D721Med (cell line): ENCODE measurements at places on chromosomes 1 and 21.
A peak's percentile ranks its signal among the peaks of the same experiment; 100 is the strongest.

GRCh38 chr1:235923466-235924021 lies 56.8 kb upstream of the LYST start:
- no peak for DNase-seq

DNA sequence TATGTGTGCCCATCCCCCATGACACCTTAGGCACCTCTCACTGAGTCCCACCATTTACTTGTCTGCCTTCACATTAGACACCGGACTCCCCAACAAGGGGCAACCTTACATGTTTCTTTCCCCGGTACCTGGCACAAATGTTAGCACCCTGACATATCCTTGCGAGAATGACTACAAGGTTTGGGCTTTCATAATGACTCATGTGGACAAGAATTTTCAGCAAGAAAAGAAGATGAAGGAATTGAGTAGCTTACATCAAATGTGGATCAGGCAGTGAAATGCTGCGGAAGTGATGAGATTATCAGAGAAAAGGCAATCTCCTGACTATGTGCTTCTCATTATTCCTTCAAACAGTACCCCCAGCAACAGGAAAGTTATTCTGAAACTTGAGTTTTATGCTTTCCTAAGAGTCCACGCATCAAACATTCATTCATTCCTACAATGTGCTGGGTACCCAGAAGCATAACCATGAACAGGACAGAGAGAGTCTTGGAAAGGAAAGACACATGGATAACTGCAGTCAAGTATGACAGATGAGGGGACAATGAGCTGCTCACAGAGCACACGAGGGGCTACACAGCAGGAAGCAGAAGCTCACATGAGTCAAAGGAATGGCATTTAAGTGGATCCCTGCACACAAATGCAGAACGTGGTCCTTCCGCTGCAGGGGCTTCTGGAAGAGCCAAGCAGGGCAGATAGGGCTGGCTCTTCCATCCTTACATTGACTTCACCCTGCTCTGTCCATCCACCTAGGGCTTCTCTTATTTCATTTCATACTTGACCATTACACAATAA lies 112.1 kb downstream of the PCNX2 start:
- DNase-seq, result no peak

GRCh38 chr21:36429947-36430546 lies 44.9 kb downstream of the CHAF1B start:
- no peak for DNase-seq

DNA sequence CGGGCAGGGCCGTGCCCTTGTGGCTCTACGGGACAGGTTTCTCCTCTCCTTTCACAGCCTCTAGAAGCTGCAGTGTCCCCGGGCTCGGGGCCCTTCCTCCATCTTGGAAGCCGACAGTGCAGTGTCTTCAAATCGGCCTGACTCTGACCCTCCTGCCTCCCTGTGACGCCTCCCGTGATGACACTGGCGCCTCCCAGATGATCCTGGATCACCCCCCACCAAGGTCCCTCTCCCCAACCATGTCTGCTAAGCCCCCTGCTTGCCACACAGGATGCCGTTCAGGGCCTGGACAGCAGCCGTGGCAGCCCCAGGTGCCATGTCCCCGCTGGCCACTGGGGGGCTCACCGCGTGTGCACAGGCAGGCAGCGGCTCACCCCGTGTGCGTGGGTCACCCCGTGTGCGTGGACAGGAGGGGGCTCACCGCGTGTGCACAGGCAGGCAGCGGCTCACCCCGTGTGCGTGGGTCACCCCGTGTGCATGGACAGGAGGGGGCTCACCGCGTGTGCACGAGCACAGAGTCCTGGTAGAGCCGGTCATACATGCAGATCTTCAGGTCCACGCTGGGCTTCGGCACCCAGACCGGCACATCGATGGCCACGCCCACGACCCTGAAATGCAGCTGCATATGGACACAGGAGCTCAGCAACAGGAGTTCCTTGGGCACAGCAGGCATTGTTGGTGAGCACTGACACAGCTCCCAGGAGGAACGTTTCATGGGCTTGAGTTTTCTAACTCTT lies 24.9 kb upstream of the TMEM52 start:
- peak; percentile 39 for DNase-seq

- DNase-seq, result no peak
Measured at GRCh38 chr1:18901147-18901951, 1.0 kb downstream of the ALDH4A1 start.

GRCh38 chr1:111197598-111198284 lies 2.7 kb downstream of the DENND2D start:
- no peak for DNase-seq

GRCh38 chr1:67535474-67535873 lies 105.3 kb upstream of the SERBP1 start:
- no peak for DNase-seq

GRCh38 chr1:153945795-153946621 lies 510 bp downstream of the DENND4B start:
- DNase-seq, result peak; percentile 63

- no peak for DNase-seq
Measured at GRCh38 chr1:151372058-151372934, at the start of gene SELENBP1. SELENBP1 (minus strand) TSS chr1:151372705; CDS start chr1:151372641, 64 bp downstream.

GRCh38 chr1:44072204-44072603 lies 40.9 kb upstream of the SLC6A9 start:
- DNase-seq, result no peak

GRCh38 chr1:54459726-54460191 lies 53.6 kb upstream of the SSBP3 start:
- DNase-seq, result no peak

DNA sequence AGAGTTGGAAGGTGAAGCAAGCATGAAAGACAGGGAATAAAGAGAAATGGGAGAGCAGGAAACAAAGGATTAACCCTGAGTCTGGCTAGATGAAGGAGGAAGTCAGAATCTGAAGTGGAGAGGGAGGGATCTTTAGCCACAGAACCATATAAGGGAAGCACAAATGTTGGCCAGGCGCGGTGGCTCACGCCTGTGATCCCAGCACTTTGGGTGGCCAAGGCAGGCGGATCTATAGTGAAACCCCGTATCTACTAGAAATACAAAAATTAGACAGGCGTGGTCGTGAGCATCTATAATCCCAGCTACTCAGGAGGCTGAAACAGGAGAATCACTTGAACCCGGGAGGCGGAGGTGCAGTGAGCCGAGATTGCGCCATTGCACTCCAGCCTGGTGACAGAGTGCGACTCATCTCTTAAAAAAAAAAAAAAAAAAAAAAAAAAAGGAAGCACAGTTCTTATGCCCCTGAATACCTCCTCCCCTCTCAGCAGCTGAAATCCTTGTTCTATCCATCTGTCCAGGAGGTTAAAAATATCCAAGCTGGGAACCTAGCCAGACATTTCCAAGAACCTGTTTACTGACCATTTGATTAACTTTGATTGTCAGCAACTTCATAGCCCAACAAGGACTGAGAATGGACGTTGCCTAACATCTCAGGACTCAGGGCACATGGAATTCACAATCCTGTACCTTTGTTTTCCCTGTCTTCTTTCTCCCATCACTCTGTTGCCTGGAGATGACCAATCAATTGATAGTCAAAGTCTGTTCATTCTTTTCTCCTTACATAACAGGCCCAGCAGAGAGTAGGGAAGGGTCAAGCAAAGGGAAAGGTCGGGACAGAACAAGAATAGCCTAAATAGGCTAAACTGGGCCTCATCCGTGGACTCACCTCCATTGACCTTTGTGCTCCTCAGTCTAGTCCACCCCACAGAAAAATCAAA lies 10.6 kb downstream of the TXNIP start:
- DNase-seq, result no peak

DNA sequence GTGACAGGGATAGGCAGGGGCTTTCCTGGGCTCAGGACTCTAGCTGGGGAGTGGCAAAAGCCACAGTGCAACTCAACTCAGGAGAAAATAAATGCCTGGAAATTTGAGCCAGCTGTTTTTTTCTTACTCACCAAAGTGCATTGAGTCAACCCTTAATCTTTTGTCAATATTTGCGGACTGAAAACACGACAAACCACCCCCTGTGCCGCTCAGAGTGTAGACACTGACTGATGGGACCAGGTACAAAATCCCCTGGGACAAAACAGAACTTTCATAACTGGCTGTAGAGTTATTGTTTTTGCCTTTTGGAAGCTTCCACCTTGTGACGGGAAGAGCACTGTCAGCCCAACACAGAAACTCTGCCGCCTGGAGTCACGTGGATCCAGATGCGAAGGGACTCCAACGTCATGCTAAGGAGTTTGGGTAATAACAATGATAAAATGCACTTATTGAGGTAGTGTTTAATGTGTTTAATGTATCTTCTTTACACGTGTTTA lies 164.6 kb downstream of the PLPP3 start:
- no peak for DNase-seq

DNA sequence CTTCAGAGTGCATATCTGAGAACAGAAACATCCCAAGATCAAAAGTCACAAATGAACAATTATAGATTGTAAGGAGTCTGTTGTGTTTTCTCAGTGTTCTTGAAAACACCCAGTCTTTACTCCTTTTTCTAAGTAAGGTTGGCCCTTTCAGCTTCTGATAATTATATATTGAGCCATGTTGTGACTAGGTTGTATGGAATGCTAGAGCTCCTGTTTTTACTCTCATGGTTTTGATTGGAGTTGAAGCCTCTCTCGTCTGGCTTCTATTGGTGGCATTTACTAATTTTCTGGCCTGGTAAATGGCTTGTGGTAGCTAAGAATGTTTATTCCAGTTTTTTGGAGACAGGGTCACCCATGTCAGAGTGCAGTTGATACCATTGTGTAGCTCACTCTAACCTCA lies 84.7 kb downstream of the NDUFS5 start:
- no peak for DNase-seq

DNA sequence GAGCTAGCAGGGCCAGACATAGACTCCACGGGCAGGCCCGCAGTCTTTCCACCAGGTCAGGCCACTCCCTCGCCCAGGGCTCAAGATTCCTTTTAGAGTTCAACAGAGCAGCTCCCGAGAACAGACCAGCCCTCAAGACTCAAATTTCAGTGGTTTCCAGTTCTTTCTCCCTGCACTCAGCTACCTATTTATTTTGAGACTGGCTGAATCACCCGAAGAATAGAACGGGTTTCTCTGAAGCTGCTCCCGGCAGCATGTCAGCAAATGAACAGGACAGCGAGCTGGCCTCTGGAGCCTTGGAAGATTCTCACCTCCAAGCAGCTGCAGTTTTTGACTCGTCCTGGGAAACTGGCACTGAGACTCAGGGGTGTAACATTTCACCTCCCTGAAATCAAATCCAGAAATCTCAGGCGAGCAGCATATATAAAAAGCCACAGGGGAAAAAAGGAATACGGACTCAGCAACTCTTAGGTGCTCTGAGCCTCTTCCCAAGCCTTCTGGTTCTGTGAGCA lies 177.9 kb downstream of the CLIC6 start:
- DNase-seq, result no peak

- DNase-seq, result peak; percentile 73
Measured at GRCh38 chr1:204074274-204075138, 1.6 kb downstream of the SOX13 start.

GRCh38 chr1:219906924-219907771 lies 21.2 kb downstream of the SLC30A10 start:
- DNase-seq, result no peak

DNA sequence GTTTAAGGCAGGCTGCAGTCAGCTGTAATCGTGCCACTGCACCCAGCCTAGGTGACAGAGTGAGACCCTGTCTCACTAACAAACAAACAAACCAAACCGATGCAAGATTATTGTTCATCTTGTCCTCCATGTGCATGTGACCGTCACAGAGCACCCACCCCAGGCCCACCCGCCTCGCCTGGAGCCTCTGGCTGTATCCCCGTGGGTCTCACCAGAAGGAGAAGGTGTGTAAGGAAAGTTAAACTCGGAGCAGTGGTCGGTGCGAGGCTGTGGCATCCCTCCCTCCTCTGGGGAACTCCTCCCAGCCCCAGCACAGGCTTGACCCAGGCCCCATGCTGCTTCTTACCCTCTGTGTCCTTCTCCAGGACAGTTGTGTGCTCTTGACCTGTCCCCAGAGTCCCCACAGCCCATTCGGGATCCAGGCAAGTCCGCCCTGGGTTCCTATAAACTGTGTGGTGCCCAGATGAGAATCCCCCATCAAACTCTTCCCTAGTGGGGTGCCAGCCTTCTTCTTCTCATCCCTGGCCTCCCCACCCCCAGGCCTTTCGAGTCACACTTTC lies 318.4 kb downstream of the AJAP1 start:
- DNase-seq, result no peak

- no peak for DNase-seq
Measured at GRCh38 chr1:243725846-243726245, 124.2 kb downstream of the AKT3 start.

DNA sequence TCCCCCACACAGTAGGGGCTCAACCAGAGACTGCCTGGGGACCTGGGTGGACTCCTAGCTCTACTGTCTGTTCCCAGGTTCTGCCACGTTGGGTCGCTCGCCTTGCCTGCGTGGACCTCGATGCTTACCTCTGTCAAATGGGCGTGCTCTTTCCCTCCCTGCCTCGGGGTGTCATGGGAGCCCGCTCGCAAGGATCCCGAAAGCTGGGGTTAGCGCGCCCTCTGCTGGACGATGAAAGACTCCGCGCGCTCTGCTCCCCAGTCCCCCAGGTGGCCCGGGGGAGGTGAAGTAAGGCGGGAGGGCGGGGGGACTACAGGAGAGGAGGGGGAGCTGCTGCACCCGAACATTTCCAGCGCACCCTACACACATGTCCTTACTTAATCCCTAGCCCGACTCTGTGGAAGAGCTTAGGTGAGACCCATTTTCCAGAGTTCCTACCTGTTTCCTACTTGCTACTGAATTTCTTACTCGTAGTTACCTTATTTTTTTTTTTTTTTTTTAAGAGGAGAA lies 2.3 kb upstream of the BSND start:
- peak; percentile 94 for DNase-seq

GRCh38 chr1:207502726-207503125 lies 6.8 kb downstream of the CR1 start:
- no peak for DNase-seq

DNA sequence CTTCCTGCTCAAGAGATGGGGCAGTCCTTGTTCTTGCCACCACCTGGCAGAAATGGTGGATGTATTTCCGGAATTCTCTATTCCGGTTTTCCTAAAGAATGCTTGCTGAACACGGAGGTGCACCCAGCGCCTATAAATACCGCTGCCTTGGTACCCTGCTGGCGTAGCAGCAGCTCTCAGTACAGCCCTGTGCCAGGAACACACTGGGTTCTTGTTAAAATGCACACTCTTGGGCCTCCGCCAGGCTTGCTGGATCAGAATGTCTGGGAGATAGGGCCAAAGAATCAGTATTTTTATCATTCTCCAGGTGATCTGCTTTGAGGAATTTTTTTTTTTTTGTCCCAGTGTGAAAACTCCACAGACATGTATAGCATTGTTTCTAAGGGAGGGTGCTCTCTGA lies 54.2 kb downstream of the IGSF5 start:
- DNase-seq, result no peak

DNA sequence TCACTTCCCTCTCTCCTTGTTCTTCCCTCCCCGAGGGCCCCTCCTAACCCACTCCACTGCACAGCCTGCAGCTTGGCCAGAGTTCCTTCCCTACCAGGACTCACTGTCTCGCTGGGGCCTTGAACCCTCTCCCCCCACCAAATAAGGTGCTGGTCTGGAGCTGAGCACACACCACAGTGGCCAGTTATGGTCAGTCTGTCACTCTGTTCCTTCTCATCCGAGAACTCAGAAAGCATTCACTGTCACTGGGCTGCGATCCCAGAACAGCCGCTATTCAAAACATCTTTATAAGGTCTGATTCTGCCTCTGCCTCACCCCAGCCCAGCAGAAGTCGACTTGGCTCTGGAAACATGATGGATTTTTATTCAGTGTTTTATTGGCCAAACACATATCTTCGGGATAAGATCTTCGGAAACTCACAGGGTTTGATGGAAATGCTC lies 19.8 kb upstream of the LBR start:
- no peak for DNase-seq

- no peak for DNase-seq
Measured at GRCh38 chr1:61139775-61140549, 57.6 kb downstream of the NFIA start.

GRCh38 chr1:221012120-221012519 lies 132.9 kb downstream of the HLX start:
- no peak for DNase-seq
